Fibroblast of the aortic adventitia (primary cell): ENCODE measurements at places on chromosomes 1 and 21.
A peak's percentile ranks its signal among the peaks of the same experiment; 100 is the strongest.

DNA sequence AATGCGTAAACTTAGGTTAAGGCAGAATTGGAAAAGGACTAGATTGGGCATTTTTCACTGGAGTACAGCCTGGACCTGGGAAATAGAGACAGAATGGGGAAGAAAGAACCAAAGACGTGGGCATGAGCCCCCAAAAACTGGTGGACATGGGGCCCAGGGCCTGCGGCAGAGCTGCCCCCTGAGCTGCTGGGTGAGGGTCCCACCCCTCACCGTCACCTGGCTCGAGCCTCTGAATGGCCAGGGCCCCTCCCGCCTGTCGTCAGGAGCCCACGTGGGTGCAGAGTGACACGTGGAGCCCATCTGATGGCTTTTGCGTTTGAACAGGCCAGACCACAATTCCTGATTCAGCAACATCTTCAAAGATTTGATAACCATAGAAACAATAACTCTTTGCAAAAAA lies 360.9 kb upstream of the VAMP3 start:
- DNase-seq = no peak

GRCh38 chr1:193473932-193474331 lies 287.5 kb upstream of the B3GALT2 start:
- DNase-seq = no peak

- DNase-seq = peak; percentile 81
These were observed 9.3 kb downstream of the ATP1A2 start for GRCh38 chr1:160124705-160125478.

GRCh38 chr1:16208270-16208987 lies 4.0 kb downstream of the ARHGEF19 start:
- peak; percentile 31 for DNase-seq

DNA sequence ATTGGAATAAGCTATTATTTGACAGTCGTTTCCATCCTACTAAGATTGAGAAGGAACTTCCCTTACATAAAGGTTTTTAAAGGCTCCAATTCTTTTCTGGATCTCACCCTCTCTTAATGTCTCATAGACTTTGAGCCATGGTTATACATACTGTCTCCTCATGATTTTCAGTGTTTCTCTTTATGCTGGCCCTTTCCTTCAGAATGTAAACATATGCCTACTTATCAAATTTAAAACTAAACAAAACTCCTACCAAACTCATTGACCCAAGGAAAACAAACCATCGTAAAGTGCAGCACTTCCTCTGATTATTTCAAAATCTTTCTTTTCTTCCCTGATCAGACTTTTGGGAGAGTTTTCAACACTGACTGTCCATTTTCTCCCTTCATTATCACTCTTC lies 163.4 kb upstream of the DPYD start:
- no peak for DNase-seq

- DNase-seq = peak; percentile 56
These were observed 411.2 kb upstream of the USP24 start for GRCh38 chr1:55626326-55626725.

- DNase-seq = no peak
These were observed 6.6 kb upstream of the FCRL6 start for GRCh38 chr1:159795534-159795933.

DNA sequence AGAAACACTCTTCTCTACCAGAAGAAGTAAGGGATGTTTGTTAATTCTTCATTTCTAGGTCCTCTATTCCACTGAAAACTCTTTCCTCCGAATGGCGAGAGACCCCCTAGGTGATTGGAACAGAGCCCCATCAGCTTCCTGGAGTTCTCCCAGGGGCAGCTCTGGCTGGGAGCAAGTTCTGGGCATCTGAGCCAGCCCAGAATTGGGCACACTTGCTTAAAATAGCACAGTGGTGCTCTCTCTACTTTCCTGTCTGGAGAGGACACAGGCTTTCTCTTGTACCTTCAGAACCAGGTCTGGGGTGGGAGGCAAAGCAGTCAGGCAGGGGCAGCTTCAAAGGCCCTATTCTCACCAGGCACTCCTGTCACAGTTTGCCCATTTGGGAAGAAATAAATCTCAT lies 83.2 kb upstream of the CNTN2 start:
- no peak for DNase-seq

DNA sequence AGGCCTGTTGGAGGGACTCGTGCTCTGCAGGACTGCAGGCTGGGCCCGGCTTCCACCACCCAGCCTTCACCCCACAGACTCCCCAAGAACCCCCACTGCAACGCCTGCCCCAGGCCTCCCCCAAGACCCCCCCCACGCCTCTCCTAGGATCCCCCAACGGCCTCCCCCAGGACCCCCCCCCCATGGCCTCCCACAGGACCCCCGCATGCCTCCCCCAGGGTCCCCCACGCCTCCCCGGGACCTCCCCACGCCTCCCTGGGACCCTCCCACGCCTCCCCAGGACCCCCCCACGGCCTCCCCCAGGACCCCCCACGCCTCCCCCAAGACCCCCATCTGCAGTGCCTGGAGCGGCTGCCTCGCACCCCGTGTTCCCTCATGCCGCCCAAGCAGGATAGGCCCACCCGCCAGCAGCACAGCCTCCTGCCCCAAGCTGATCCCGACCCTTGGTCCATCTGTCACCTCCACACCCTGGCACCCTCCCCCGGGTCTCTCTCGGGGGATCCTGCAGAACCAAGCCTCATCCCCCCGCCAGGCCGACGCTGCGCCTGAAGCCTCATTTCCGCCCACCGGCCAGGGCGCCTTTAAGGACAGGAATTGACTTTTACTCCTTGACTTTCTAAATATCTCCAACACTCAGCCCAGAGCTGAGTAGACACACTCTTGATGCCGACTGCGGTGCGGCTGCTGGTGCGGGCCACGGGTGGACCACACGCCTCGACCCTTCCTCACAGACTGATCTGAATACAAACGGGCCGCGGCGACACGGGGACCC lies 14.1 kb upstream of the RNF223 start:
- no peak for DNase-seq

- peak; percentile 94 for DNase-seq
These were observed 53.8 kb downstream of the STUM start for GRCh38 chr1:226602186-226603021.
